ENCODE measurements at places on chromosomes 7 and 10. TPM values are rescaled to one million over a fixed set of nuclear protein-coding genes. Genes with fewer than 3 reads are reported as not detected.

CNNM1 gene
- 5.5 TPM for total RNA-seq

AS3MT gene
- total RNA-seq: 27.3 TPM

TBATA gene
- not detected for total RNA-seq

SLC18A3 gene
- total RNA-seq: not detected

PNLIPRP2 gene
- 0.95 TPM for total RNA-seq

GRCh38 chr10:58157076-58157766 lies 110.5 kb downstream of the IPMK start:
- H3K4me3 ChIP-seq: no peak overlapping the region
- no peak for DNase-seq
- no peaks in the 10 kb centered on the region for H3K4me1 ChIP-seq
- no peak overlapping the region for H3K27ac ChIP-seq
- H3K36me3 ChIP-seq: no peaks in the 10 kb centered on the region
- H3K27me3 ChIP-seq: no peaks in the 10 kb centered on the region

DNA sequence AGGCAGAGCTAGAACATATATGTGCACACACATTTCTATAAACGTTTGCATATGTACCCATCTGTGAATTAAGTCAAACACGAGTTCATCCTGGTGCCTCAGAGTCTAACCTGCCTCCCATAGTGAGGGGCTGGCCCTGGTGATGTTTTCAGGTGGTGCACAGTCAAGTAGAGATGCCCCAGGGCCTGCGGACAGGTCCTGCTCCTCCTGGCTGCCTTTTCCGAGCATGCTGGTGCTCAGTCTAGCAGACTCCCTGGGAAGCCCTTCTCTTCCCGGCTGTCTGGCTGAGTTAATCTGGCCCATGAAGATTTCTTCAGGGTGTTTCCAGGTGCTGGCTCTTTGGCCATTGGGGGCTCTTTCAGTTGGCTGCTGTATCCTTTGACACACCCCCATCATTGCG lies 14.3 kb downstream of the ADCY1 start:
- H3K27ac ChIP-seq: no peak overlapping the region
- no peak overlapping the region for H3K4me3 ChIP-seq
- no peaks in the 10 kb centered on the region for H3K27me3 ChIP-seq
- no peaks in the 10 kb centered on the region for H3K36me3 ChIP-seq

GRCh38 chr10:306007-306674 lies 170.9 kb downstream of the ZMYND11 start:
- DNase-seq: no peak
- H3K4me1 ChIP-seq: peaks cover 34% of the 10 kb centered on the region
- no peak overlapping the region for H3K4me3 ChIP-seq
- H3K27me3 ChIP-seq: no peaks in the 10 kb centered on the region
- no peak overlapping the region for H3K27ac ChIP-seq
- H3K36me3 ChIP-seq: no peaks in the 10 kb centered on the region

DNA sequence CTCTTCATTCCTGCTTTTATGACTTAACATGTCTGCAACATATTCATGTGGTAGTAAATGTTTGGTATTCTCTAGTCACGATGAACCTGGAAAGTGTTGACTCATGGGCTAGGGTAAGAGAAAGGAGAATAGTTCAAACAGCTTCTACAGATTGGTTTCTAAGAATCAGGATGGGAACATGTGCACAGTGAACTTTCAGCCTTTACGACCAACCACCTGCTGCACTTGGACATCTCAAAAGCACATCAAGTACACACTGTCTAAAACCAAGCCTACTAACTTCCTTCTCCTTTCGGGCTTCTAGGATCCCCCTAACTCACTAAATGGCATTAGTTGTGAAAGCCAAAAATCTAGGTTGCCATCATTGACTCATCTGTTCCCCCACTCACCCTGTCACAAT lies 85.5 kb downstream of the CUL2 start:
- no peak overlapping the region for H3K27ac ChIP-seq
- no peak overlapping the region for H3K4me3 ChIP-seq
- DNase-seq: no peak
- H3K4me1 ChIP-seq: peaks cover 12% of the 10 kb centered on the region

GRCh38 chr7:41907444-41907843 lies 204.6 kb upstream of the INHBA start:
- H3K4me1 ChIP-seq: no peaks in the 10 kb centered on the region
- H3K27ac ChIP-seq: no peak overlapping the region
- no peaks in the 10 kb centered on the region for H3K36me3 ChIP-seq
- H3K4me3 ChIP-seq: no peak overlapping the region
- no peak for DNase-seq

GRCh38 chr10:5199398-5199797 lies 2.8 kb downstream of the AKR1C4 start:
- no peaks in the 10 kb centered on the region for H3K27me3 ChIP-seq
- no peak for DNase-seq
- no peaks in the 10 kb centered on the region for H3K36me3 ChIP-seq
- H3K27ac ChIP-seq: no peak overlapping the region

DNA sequence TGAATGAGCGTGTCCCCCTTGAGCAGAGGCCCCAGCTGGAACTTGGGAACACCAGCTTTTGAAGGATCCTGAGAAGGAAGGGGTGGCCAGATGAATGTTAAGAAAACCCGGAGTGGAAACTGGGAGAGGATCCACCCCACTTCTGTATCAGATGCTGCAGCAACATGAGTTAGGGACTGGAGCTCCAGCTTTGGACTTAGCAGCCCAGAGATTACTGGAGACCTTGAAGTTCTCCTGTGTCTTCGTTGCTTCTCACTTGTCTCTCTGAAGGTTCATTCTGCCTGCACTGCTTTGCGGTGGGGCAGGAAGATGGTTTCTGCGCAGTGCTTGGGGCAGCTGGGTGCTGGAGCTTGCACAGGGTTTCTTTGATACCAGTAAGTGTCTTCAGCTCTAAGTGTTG lies 9.3 kb downstream of the TMEM248 start:
- H3K36me3 ChIP-seq: peaks cover 10% of the 10 kb centered on the region
- no peak overlapping the region for H3K4me3 ChIP-seq
- H3K4me1 ChIP-seq: peaks cover 27% of the 10 kb centered on the region
- no peak for DNase-seq
- no peak overlapping the region for H3K27ac ChIP-seq

- H3K27ac ChIP-seq: no peak overlapping the region
- H3K4me3 ChIP-seq: no peak overlapping the region
- H3K4me1 ChIP-seq: peaks cover 60% of the 10 kb centered on the region
- H3K27me3 ChIP-seq: no peaks in the 10 kb centered on the region
- H3K36me3 ChIP-seq: peaks cover 57% of the 10 kb centered on the region
These were observed 3.9 kb downstream of the MDH2 start for GRCh38 chr7:76051840-76052239.

DNA sequence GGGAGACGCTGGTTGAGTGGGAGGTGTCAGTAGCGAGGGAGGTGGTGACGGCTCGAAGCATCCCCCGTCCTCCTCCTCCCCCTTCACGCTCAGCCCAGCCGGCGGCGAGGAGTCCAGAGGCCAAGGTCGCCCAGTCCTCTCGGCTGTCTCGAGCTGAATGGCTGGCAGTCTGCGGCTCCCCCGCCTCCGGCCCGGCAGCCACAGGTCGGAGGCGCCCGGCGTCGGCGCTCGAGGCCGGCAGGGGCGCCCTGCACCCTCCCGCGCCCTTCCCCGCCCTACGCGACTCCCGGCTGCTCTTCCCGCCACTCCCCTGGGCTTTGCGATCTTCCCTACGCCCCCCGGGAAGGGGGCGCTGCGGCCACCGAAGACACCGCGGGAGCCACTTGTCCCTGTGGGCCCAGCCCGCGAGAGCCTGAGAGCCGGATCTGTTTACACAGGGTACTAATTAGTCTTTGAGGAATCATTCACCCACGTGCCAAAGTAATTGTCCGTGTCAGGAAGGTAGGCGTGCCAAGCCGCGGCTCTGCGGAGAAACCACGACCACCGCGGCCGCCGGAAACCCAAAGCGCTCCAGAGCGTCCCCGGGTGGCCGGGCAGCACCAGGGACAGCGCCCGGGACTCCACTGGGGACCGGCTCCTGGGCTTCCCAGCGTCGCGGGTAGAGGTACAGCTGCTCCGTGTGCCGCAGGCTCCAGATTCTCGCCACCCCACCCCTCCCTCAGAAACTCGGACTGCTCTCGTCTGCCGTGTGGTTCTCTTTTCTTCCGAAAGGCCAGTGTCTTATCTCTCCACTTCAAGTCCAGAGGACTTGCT lies at the start of gene NXPH1:
TSS of gene NXPH1 (plus strand) at position 133 of the 813 bp plus-strand sequence.
- no peaks in the 10 kb centered on the region for H3K36me3 ChIP-seq
- H3K27ac ChIP-seq: no peak within 1 kb of the TSS
- peaks cover 33% of the 10 kb centered on the region for H3K27me3 ChIP-seq

GRCh38 chr7:86282014-86282682 lies 361.6 kb upstream of the GRM3 start:
- no peak for DNase-seq
- no peak overlapping the region for H3K4me3 ChIP-seq
- H3K36me3 ChIP-seq: no peaks in the 10 kb centered on the region
- H3K27me3 ChIP-seq: no peaks in the 10 kb centered on the region

- H3K27ac ChIP-seq: no peak overlapping the region
- no peaks in the 10 kb centered on the region for H3K36me3 ChIP-seq
- no peak overlapping the region for H3K4me3 ChIP-seq
- H3K27me3 ChIP-seq: peaks cover 17% of the 10 kb centered on the region
These were observed 238.9 kb upstream of the GPR26 start for GRCh38 chr10:123427165-123427786.

GRCh38 chr7:29970158-29970557 lies 19.4 kb downstream of the SCRN1 start:
- no peak for DNase-seq
- no peaks in the 10 kb centered on the region for H3K4me1 ChIP-seq
- H3K27me3 ChIP-seq: no peaks in the 10 kb centered on the region
- peaks cover 28% of the 10 kb centered on the region for H3K36me3 ChIP-seq

GRCh38 chr7:124459101-124460055 lies 306.2 kb downstream of the GPR37 start:
- no peak overlapping the region for H3K4me3 ChIP-seq
- peak; percentile 21 for DNase-seq
- no peak overlapping the region for H3K27ac ChIP-seq

GRCh38 chr7:127848241-127848640 lies 183.0 kb downstream of the LRRC4 start:
- H3K27ac ChIP-seq: no peak overlapping the region
- no peaks in the 10 kb centered on the region for H3K4me1 ChIP-seq
- peaks cover 13% of the 10 kb centered on the region for H3K36me3 ChIP-seq
- DNase-seq: no peak
- no peak overlapping the region for H3K4me3 ChIP-seq
- H3K27me3 ChIP-seq: no peaks in the 10 kb centered on the region

GRCh38 chr7:28531291-28531690 lies 119.0 kb downstream of the CREB5 start:
- H3K36me3 ChIP-seq: no peaks in the 10 kb centered on the region
- no peak overlapping the region for H3K27ac ChIP-seq
- no peak overlapping the region for H3K4me3 ChIP-seq
- no peaks in the 10 kb centered on the region for H3K4me1 ChIP-seq
- no peaks in the 10 kb centered on the region for H3K27me3 ChIP-seq

DNA sequence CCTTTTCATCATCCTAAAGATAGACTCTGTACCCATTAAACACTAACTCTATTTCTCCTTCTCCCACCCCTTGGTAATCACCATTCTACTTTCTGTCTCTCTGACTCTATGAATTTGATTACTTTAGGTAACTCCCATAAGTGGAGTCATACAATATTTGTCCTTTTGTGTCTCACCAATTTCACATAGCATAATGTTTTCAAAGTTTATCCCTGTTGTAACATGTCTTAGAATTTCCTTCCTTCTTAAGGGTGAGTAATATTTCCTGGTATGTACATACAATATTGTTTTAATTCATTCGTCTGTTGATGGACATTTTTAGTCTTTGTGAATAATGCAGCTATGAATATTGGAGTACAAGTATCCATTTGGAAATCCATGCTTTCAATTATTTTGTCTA lies 50.9 kb upstream of the CDCA7L start:
- H3K4me3 ChIP-seq: no peak overlapping the region
- no peak for DNase-seq
- H3K27me3 ChIP-seq: no peaks in the 10 kb centered on the region
- H3K36me3 ChIP-seq: no peaks in the 10 kb centered on the region
- H3K27ac ChIP-seq: no peak overlapping the region

- H3K4me1 ChIP-seq: no peaks in the 10 kb centered on the region
- H3K4me3 ChIP-seq: no peak overlapping the region
- H3K36me3 ChIP-seq: no peaks in the 10 kb centered on the region
- no peaks in the 10 kb centered on the region for H3K27me3 ChIP-seq
- no peak overlapping the region for H3K27ac ChIP-seq
These were observed 218.2 kb upstream of the PODXL start for GRCh38 chr7:131774419-131775220.

DNA sequence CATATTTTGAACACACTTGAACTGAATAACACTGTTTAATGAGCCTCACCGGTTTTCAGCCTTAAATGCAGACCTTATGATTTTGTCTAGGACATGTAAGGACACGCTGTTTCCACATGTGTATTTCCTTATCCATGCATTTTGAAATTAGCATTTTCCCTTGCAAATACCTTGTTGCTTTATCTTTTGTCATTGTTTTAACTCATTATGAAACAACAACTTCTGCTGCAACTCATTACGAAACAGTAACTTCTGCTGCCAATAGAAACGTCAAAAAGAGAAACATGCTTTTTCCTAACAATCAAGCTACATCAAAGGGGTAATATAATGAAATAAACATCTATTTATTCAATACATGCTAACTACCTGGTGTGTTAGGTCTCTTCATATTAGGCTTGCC lies 322.0 kb downstream of the AGMO start:
- no peaks in the 10 kb centered on the region for H3K36me3 ChIP-seq
- H3K4me3 ChIP-seq: no peak overlapping the region
- no peaks in the 10 kb centered on the region for H3K27me3 ChIP-seq
- no peak overlapping the region for H3K27ac ChIP-seq
- H3K4me1 ChIP-seq: no peaks in the 10 kb centered on the region

GRCh38 chr7:151367284-151367683 lies 25.7 kb downstream of the NUB1 start:
- no peak overlapping the region for H3K4me3 ChIP-seq
- H3K4me1 ChIP-seq: no peaks in the 10 kb centered on the region
- no peak overlapping the region for H3K27ac ChIP-seq

DNA sequence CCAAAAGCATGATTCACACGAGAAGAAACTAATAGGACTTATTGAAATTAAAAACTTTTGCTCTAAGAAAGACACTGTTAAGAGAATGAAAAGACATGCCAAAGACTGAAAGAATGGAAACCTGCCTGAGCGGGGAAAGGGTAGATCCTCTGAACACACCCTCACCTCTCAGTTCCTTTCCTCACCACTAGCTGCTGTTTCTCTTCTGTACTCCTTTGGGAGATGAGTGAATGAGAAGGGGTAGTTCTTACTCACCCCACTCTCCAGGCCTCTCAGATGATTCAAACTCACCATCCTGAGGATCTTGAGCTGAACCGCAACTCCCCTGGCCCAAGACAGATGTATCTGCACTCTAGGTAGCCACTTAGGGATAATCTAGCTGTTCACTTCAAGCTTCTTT lies 41.9 kb downstream of the IQUB start:
- no peaks in the 10 kb centered on the region for H3K4me1 ChIP-seq
- no peak overlapping the region for H3K27ac ChIP-seq
- no peaks in the 10 kb centered on the region for H3K36me3 ChIP-seq
- H3K27me3 ChIP-seq: no peaks in the 10 kb centered on the region

Measured in HepG2 (cell line).